Stimulated activated CD4-positive, alpha-beta T cell treated with anti-CD3 and anti-CD28 coated beads, Interleukin-15, amount 100 ng/mL, for 1 hour (primary cell): ENCODE measurements at places on chromosomes 11 and 22.

DNA sequence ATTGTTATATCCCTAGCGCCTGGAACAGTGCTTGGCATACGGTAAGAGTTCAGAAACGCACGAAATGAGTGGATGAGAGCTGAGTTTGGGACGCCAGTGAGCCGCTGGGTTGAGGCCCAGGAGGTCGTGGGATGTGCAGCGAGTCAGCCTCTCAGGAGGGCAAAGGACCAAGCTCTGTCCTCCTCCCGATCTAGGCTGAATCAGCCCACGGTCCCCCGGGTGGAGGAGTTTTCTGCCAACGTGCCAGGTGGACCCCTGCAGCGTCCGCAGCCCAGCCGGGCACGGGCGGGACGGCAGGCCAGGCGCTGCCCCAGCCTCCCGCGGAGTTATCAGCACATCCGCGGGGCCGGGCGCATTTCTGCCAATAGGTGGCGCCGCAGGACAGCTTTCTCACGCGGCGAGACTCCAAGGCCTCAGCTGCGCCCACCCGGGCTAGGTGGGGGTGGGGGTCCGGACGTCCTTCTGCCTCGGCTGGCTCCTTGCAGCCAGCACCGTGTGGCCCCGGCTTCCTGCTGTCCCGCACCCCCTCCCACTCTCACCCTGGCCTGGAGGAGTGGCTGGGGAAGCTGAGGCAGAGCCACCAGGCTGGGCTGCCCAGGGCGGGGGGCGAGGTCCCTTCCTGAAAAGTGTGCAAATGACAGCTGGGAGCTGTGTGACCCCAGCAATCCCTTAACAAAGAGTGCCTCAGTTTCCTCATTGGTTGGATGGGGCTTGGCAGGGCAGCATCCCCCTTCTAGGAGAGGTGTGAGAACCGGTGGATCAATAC, 2.2 kb upstream of the RPS19BP1 start:
- DNase-seq: peak; percentile 58

- no peak for DNase-seq
These were observed 5.3 kb downstream of the TYR start for GRCh38 chr11:89182773-89183518.

DNA sequence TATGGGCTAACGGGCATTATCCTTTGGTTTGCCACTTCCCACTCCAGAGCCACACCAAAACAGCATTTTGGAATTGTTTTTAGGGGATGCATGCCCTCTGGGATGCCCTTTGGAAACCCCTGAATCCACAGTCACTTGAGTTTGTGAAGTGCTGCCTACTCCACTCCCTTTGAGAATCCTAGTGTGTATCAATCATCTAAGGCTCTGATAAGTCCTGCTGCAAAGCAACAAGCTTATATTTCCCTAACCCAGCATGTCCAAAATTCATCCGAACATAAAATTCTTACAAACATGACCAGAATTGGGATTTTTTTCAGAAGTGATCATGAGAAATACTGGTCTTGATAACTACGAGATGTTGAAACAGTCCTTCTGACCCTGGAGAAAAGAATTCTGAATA, 387.9 kb downstream of the MN1 start:
- no peak for DNase-seq

GRCh38 chr22:46390652-46391301, 55.3 kb downstream of the TRMU start:
- DNase-seq: no peak

DNA sequence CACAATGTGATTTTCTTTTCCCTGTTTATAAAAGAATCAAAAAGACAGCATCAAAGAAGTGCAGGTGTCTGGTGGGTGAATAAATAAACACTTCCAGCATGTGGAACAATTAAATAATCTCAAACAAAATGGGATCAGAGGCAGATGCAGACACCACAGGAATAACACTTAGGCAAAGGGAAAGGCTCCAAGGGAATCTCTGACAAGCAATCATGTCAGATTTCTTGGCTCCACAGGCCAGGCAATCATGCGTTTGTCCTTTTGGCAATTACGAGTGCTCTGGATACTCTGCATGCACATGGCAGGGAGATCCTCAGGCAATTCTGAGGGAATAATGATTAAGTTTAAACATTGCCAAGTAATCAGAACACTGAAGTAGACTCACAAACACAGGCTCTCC, 403.5 kb upstream of the LUZP2 start:
- DNase-seq: no peak

DNA sequence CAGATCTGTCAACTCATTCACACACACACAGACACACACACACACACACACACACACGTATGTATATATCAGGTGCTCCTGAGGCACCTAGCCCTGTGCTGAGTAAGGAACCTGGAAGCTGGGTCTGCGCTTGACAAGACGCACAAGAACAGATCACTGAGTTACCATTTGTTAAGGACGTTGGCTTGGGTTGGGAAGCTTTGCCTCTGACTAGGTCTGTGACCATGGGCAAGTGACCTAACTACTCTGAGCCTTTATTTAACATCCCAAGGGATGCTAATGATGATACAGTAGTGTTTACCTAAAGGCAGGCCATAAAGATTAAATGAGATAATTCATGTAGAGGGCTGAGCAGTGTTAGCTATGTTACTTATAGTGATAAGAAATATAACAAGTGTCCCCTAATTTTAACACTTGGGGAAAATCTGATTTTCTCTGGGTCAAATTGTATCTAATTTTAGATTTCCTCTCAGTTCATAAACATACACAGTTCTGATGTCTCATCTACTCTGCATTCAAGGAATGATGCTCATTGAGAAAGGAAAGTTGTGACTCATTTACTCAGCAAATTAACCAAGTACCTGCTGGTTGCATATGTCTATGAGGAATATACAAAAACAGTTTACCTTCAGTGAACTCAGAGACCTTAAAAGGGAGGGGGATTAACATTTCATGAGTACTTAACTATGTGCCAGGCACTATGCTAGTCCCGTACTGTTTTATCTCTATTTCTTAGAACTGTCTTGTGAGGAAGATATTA, 13.6 kb downstream of the RNF185 start:
- DNase-seq: no peak

DNA sequence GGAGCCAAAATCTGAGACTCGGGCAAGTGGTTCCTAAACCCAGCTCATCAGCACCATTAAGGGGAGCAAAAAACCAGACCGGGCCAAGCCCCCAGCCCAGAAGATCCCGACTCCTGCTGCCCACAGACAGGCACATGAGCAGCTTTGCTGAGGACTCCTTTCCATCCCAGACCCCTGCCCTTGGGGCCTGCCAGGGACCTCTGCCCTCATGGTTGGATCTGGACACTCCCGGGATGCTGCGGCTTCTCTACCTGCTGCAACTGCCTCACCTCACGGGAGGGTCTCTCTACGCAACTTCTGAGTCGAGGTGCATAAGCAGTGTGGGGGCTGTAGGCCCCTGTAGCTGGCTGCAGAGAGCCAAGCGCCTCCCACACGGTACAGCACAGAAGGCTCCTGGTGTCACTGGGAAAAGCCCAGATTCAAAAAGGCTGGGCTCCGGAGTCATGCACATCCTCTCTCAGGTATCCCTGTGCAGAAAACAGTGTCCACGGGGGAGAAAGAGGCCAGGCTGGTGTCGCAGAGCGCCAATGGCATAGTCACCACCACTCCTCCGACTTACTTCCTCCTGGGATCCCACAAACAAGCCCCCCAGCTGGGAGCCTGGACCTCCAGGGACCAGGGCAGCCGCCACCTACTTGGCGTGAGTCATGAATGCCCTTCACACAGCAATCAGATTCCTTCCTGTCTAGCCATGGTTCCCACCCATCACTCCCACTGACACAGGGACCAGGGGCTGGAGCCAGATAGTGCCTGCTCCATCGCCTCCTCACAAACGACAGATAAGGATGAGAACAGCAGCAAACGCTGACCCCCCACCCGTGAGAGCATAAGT, 122.1 kb downstream of the BCR start:
- no peak for DNase-seq

- no peak for DNase-seq
These were observed 27.2 kb downstream of the WEE1 start for GRCh38 chr11:9600644-9601036.

DNA sequence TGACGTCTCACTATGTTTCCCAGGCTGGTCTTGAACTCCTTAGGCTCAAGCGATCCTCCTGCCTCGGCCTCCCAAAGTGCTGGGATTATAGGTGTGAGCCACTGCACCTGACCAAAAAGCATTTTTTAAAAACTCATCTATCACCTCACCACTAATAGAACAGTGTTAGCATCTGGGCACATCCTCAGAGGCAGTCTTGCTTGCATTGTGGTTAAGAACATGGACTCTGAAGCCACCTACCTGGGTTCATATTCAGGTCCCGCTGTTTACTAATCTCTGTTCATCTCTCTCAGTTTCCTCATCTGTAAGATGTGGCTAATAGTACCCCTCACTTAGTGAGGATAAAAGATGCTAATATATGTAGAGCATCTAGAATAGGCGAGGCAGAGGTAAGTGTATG, 90.6 kb downstream of the PACS1 start:
- no peak for DNase-seq

- DNase-seq: no peak
These were observed 64.4 kb downstream of the SGSM3 start for GRCh38 chr22:40434745-40435144.

- no peak for DNase-seq
These were observed 5.6 kb downstream of the PICK1 start for GRCh38 chr22:38062791-38063190.

GRCh38 chr11:100635194-100635593, 51.9 kb upstream of the ARHGAP42 start:
- DNase-seq: no peak

GRCh38 chr11:18567081-18567480, 21.5 kb downstream of the UEVLD start:
- no peak for DNase-seq

DNA sequence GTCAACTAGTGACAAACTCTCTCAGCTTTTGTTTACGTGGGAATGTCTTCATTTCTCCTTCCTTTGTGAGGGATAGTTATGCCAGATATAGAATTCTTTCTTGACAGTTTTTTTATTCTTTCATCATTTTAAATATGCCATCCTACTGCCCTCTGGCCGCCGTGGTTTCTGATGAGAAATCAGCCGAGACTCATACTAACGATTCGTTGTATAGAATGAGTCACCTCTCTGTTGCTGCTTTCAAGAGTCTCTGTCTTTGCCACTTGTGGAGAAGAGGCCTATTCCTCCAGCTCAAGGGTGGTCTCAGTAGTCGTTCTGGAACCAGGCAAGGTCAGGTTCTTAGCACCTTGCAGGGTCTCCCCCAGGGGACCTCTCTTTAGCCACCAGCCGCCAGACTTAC, 8.0 kb downstream of the MYO7A start:
- DNase-seq: no peak

- DNase-seq: no peak
These were observed 80.2 kb downstream of the CCDC34 start for GRCh38 chr11:27282806-27283205.

DNA sequence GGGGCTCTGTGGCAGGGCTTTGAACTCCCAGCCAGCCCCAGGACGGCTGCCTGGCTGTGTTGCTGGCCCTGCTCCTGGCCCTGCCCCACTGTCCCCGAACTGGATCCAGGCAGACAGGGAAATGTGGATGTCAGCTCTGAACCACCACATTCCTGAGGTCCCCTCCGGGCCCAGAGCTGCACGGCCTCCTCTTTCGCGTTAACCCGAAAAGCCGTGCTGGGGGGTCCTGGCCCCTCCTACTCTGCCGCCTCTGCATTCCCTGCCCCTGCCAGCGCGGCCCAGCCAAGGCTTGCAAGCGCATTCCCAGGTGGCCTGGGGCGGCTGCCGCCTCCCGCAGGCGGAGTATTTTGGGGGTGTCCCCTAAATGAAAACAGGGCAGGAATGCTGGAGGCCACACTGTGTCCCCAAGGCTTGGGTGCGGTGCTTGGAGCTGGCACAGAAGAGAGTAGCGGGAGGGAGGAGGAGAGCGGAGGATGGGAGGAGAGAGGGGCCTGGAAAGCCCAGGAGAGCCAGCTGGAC, 5.4 kb downstream of the LINC01488 start:
- no peak for DNase-seq

- DNase-seq: no peak
These were observed 13.6 kb downstream of the GATD1 start for GRCh38 chr11:763549-764321.

GRCh38 chr11:46435679-46436078, 44.1 kb upstream of the CHRM4 start:
- no peak for DNase-seq

- no peak for DNase-seq
These were observed 6.1 kb downstream of the GNB1L start for GRCh38 chr22:19848298-19849224.

DNA sequence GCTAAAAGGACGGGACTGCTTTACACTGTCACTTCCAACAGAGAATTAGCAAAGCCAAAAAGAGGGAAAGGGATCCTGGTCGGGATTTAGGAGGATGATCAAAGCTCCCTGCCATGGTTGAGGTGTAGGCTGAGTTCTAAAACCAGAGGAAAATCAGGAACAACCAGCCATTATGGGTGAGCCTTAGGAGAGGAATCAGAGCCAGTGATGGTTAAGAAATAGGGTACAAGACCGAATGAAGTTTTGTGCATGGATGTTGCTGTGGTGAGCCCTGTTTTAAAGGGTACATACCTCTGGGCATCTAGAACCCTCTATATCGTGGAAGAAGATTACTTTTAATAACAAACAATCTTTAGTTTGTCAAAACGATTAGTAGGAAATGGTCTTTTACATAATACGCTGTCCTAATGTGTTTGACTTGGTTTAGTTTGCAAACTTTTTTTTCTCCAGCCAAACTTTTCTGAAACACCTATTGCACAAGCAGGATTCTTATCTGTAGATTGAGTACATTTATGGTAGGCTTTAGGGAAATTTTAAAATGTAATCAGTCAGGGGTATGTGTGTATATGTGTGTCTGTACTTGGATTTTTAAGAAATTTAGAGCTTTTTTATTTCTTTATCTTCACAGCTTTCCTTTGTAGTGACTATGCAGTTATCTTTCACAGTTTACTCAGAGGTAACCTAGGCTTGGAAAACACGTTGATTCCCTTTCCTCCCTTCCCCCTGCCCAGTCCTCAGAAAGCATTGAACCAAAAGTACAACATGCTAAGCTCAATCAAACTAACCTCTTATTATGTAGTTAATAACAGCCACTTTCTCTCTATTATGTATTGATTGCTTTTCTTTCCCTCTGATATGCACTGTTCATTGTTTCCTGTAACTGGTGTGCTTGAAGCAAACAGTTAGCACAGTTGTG, 26.8 kb downstream of the TRIM44 start:
- DNase-seq: no peak

DNA sequence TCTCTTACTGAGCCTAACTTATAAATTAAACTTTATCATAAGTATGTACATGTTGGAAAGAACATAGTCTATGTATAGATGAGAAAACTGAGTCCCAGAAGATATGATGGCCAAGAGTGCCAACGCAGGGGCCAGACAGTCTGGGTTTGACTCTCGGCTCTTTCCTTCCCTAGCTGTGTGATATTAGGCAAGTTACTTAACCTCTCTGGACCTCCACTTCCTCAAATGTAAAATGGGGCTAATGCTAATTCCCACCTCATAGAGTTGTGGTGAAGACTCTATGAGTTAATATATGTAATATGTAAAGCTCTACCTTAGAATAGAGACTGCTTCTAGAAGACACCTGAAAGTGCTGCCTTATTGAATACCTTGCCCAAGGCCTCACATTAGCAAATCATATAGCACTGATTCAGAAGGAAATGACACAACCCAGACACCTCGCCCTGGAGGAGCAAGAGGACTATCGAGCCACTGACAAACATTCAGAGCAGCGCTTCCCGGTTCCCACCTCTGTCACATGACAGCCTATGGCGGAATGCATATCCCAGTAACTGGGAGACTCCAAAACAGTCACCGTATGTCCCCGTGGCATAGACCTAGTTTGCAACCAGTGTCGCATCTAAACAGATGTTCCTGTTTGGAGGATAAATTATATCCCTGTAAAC, 11.3 kb upstream of the CCDC86 start:
- no peak for DNase-seq
